AG20443 (cell line): ENCODE measurements at places on chromosomes 11 and 22.

DNA sequence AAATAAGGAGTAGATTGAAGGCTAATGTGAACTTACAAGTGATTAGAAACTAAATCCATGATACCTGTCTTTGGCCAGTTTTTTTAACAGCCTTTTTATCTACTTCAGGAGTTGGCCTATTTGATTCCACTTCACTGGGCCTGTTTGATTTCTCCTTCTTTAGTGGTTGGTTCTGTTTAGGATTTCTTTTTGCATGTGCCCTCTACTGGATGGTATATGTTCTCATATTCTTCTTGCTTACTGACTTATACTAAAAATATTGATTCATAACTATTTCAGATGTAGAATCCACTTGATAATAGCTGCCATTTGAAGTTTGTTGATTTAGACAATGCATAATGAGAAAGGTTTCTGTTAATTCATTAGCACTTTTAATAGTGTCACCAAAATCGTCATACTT lies 53.9 kb downstream of the USP47 start:
- peak; percentile 10 for DNase-seq

DNA sequence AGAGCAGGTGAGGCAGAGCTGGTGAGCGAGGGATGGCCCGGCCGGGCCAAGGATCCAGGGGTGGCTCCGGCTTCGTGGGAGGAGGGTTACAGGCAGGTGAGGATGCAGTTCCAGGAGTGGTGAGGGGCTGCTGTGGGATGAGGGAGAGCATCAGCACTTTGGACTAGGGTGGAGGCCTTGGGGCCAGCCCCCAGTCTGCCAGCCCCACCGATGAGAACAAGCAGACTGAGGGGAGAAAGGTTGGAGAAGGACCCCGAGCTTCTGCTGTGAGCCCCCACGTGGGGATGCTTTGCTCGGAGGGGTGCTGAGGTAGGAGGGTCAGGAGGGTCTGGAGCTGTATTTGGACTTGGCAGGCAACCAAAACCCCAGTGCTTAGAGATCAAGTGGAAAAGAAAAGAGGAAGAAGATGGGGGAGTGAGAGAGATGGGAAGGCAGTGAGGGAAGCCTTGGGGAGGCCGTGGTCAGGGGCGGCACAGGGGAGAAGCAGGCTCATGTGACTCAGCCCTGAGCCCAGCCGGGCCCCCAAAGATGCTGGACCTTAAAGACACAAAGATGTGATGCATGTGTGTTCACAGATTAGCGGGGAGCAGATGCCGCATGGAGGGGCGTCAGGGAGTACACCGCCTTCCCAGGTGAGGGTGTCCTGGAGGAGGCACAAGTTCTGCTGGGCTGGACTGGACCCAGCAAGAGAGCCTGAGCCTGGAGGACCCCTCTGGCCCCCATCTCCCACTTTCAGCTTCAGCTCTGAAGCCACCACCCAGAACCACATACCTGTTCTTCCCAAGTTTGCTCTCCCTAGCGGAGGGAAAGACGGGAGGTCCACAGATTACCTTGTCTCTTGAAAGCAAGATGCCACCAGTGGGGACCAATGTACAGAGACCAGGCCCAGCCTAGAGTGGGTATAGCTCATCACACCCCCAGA lies 91.3 kb downstream of the CDKN1C start:
- no peak for DNase-seq

- no peak for DNase-seq
Observed at GRCh38 chr11:117761993-117762392, 35.0 kb downstream of the DSCAML1 start.

GRCh38 chr22:36052505-36052941 lies 23.9 kb upstream of the RBFOX2 start:
- DNase-seq = peak; percentile 50

DNA sequence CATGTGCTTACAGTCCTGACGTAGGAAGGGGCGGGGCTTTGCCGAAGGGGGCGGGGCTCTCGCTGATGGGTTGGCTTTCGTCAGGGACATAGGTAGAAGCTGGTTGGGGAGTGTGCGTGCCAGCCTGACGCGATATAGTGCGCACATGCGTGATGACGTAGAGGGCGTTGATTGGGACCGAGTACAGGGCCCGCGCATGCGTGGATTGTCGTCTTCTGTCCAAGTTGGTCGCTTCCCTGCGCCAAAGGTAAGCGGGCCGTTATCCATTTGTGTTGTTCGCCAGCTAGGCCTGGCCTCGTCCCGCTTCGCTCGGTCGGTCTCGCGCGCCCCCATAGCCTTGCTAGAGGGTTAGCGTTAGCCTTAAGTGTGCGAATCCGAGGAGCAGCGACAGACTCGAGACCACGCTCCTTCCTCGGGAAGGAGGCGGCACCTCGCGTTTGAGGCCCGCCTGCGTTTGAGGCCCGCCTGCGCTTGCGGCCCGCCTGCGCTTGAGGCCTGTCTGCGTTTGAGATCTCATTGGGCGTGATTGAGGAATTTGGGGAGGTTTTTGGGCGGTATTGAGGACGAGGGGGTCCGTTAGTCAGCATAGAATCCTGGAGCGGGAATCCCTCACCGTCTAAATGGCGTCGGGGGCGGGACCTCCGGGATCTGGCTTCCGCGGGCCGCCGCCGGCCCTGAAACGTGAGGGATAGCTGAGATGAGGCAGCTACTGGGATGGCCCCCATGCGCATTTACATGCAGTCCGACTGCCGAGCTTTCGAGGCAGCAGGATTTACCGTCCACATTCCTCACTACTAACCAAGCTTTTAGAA lies at the start of gene XRCC6:
Gene XRCC6 (plus strand): TSS at position 197 of the 812 bp plus-strand sequence. CDS start 710 bp downstream, outside the sequence.
- peak; percentile 100 for DNase-seq

DNA sequence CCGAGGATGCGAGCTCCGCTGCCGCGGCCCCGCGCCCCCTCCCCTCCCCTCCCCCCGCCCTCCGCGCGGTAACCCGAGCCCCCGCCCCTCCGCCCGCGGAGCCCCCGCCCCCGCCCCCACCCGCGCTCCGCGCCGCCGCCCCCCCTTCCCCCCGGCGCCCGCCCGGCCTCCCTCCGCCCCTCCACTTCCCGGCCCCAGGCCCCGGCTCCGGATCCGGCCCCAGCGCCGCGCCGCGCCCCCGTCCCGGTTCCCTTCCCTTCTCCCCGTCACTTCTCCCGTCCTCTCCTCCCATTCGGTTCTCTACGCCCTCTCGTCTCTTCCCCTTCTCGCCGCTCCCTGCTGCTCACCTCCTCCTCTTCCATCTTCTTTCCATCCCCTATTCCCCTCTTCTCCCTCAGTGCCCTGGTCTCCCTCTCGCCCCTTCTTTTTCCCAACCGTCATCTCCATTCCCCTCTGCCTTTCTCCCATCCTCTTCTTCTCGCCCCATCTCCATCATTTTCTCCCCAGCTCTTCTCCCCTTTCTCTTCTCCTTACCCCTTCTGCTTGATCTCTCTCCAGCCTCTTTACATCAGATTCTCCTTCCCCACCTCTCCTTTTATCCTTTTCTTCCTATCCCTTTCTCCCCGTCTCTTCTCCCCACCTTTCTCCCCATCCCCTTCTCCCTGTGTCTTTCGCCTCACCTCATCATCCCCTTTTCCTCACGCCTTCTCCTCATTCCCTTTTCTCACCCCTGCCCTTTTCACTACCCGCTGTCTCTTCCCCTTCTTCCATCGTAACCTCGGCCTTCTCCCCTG lies at the start of gene DCHS1:
Gene DCHS1 (minus strand): TSS at position 20 of the 794 bp plus-strand sequence. CDS start 14,196 bp downstream, outside the sequence.
- peak; percentile 62 for DNase-seq
